Activated naive CD8-positive, alpha-beta T cell treated with anti-CD3 and anti-CD28 coated beads, Interleukin-2, amount 50 U/mL, for 16 hours (primary cell): ENCODE measurements at places on chromosomes 5 and 9.

DNA sequence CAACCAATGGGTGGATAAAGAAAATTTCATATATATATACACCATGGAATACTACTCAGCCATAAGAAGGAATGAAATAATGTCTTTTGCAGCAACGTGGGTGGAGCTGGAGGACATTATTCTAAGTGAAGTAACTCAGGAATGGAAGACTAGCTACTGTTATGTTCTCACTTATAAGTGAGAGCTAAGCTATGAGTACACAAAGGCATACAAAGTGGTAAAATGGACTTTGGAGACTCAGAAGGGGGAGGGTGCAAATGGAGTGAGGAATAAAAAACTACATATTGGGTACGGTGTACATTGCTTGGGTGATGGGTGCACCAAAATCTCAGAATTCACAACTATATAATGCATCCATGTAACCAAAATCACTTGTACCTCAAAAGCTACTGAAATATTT, 67.2 kb upstream of the RUSC2 start:
- no peak for DNase-seq

DNA sequence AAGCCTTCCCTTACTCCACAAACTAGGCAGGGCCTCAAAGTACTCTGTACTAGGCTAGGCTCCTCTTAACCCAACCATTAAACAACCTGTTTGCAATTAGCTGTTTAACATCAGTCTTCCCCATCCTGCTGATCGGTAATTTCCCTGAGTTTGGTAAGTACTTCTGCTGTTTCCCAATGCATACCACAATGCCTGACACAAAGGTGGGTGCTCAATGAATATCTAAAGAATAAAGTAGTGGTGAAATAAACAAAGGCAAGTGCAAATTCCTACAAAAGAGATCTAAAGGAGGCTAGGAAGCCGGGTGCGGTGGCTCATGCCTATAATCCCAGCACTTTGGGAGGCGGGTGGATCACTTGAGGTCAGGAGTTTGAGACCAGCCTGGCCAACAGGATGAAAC, 25.0 kb downstream of the FBXW2 start:
- DNase-seq = no peak

DNA sequence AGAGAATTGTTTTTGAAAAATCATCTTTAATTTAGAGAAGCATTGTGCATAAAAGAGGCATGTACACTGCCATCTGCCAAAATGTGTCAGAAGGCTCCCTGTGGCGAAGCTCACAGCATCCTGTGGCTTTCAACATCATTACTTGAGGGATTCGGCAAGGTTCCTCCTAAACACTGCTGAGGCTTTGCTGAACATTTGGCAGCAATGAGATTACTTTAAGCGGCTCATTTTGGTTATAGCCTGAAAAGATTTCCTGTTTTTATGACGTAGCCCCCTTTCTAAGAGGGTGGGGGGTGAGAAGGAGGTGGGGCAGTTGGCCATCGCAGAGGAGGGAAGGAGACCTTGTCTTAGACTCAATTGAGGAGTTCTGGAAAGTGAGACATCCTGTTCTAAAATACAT, 469.4 kb downstream of the RASEF start:
- DNase-seq = no peak

DNA sequence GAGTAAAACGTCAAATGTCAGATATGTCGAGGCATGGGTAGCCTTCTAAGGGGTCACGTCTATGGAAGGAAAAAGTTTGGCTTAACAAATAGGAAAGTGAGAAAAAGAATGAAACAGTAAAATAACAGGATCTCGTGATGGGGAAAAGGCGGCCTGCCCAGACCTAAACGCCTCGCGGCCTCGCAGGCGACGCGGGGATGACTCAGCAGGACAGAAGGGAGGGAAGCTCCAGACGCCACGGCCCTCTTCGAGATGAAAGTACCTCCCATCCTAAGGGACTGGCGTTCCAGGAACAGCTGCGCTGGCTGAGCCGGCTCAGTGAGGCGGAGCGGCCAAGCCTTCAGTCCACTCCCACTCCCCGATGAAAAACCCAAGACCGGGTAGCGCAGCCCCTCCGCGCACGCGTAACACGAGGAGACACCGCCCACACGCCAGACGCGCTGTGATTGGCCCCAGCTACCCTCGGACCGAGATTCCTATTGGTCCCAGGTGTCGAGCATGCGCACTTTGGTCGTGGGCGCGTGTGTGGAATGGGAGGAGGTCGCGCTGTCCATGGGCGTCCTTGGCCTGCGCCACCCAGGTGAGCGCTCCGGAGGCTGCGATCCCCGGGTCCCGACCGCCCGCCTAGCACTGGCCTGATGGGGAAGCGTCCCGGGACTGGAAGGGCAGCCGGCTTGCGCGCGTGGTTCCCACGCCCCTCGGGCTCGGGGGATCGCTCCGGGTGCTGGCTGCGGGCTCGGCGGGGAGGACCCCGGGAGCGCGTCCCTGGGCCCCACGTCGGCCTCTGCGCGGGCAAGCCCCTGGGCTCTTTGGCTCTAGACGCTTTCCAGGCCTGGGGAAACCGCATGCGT, 588.5 kb downstream of the MTRR start:
- DNase-seq = peak; percentile 72

GRCh38 chr5:97338729-97339128, 155.7 kb upstream of the RIOK2 start:
- DNase-seq = no peak

DNA sequence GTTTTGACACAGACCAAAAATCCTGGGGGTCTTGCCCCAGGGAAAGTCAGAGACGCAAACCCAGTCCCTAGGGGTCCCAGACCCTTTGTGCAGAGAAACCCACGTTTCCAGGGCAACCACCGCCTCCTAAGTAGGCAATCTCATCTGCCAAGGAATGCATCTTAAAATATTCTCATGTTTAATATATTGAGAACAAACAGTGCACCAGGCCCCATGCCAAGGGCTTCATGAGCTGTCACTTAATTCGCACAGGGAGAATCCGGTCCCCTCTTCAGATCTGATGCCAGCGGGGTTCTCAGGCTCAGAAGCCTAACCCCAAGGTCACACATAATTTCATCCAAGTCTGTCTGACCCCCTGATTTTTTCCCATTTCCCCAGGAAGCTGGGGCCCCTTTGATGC, 28.8 kb downstream of the CPLX2 start:
- DNase-seq = no peak

DNA sequence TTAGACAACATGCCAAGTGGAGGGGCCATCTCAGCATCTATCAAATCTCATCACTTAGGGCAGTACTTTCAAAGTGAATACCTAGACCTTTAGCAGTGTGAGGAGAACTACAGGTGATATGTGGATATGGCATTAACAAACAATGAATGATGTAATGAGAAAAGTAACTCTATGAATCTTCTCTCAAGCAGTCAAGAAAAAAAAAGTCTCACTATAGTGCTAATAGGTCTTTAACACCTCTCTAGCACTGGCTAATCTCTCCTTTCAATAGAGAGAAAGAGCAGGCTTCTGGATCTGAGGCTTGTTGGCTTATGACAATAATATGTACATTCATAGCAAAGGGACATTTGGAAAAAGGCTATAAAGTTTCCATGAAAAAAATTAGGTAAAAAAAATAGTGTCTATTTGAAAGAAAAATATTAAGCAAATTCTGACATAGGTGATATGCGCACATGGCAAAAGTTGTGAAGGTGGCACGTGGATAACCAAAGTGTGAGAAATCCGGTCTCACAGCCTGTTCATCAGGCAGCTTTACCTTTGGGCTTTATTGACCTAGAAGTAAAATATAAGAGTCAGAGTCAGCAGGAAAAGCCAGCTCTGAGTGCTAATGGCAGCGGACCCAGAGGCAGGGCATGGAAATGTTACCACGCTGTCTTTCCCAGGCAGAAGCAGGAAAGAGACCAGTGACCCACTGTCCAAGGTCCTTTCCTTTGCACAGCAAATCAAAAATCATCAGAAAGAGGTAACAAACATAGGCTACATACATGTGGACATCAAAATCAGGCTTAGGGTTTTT, 203.4 kb downstream of the EFNA5 start:
- DNase-seq = no peak

GRCh38 chr5:3510642-3511417, 84.8 kb upstream of the IRX1 start:
- no peak for DNase-seq

- no peak for DNase-seq
Observed at GRCh38 chr5:80654054-80654390, 430 bp upstream of the MSH3 start.

- DNase-seq = no peak
Observed at GRCh38 chr9:120915854-120916470, 10.6 kb downstream of the TRAF1 start.

GRCh38 chr5:165579911-165580310, 2074.5 kb downstream of the MAT2B start:
- no peak for DNase-seq

DNA sequence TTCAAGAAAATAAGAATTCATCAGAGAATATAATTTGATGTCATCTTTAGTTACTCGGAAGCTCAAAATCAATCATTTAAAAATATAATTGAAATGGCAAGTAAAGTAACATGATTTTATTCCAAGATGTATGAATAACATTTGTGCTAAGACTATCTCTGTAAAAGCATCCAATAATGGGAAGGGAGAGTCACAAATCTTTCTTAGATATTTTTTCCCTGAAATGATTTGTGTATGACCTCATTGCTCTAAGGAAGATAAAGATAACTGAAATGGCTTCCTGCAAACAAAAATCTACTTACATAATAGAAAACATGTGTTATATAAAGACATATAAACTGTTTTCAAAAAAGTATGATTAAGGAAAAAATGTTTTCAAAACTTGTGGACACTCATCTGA, 97.4 kb upstream of the FGF10 start:
- no peak for DNase-seq

DNA sequence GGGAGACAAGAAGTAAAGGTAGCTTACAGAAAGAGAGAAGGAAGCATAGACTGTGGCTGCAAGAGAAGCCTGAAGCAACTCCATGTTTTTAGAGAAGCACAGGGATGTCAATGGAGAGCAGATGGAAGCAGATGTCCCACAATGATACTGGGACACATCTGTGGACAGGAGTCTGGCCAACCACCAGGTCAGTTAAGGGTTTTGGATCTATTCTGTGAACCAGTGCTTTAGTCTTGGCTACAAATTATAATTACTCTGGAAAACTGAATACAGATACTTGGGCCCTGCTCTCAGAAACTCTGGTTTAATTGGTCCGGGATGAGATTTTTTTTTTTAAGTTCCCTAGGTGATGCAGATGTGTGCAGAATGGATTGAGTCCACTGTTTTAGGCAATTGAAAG, 592.8 kb downstream of the CSNK1G3 start:
- no peak for DNase-seq

GRCh38 chr9:132031467-132032237, 48.0 kb downstream of the MED27 start:
- DNase-seq = no peak

- no peak for DNase-seq
Observed at GRCh38 chr5:94632024-94632423, 13.6 kb downstream of the SLF1 start.

DNA sequence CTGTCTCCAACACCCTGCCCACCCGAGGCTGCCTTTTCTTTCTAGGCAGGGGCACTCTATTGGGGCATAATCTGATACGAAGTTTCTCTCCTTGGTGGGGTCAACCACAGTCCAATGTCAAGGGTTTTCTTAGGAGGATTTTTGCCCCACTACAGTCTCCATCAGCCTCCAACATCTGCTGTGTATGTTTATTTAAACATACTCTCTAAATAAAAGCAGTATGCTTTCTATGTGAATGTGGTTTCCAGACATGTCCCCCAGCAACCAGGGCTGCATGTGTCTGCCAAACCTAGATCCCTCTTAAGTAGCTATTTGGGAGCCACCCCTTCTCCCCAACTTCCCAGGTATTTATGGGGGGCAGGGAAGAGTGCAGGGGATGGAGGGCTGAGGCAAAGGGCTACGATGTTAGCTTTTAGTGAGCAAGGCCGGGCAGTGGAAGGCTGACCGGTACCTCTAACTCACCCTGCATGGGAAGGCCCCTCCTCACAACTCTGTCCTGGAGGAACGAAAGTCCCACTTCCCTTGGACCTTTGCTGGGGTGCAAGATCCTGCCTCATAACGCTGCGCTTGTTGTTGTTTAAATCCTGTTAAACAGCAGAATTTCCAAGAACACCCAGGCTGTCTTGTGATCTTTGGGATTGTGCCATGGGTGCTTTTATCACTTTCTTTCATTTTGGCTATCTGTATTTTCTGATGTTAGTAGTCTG, 75.4 kb downstream of the NREP start:
- no peak for DNase-seq

DNA sequence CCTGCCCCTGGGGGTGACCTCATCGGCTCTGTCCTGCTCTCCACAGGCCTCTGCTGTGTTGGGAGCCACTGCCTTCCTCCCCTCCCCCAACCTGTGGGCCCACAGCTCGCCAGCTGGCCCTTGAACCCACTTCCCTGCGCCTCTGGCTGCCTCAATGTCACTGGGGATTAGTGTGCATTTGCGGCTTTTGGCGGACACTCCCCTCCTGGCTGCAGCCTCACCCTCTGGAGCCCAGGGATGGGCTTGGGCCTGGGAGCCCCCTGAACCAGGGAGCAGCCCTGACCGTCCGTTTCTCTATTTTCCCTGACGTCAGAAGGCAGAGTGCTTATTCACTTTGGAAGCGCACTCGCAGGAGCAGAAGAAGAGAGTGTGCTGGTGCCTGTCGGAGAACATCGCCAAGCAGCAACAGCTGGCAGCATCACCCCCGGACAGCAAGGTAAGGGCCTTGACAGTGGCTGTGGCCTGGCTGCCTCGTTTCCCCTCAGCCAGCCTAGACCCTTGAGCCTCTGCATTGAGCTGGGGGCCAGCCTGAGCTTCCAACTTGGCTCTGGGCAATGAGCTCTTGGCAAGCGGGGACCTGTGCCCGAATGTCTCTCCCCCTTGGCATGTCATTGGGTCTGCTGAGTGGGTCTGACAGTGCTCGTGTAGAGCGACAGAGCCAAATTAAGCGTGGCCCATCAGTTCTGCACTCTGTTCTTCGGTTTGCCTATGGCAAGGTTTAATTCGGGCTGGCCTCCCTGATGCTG, 73.1 kb downstream of the RGS3 start:
- DNase-seq = no peak

DNA sequence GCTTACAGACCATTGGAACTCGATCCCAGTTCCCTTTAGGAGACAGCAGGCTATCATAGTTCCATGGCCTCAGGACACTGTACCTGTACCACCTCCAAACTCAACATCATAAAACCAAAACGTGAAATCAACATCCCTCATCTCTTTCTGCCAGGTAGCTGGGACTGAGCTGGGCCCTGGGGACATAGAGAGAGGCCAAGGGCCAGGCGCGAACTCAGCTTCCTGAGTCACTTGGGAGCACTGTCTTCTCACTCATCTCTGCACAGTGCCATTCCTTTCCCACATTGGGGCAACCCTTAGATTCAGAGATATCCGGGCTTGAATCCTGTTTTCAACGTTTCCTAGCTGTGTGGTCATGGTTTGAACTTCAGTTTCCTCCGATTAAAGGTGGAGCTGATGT, 12.2 kb downstream of the DAB2IP start:
- DNase-seq = no peak

GRCh38 chr5:106637275-106637674, 1033.5 kb downstream of the EFNA5 start:
- no peak for DNase-seq

DNA sequence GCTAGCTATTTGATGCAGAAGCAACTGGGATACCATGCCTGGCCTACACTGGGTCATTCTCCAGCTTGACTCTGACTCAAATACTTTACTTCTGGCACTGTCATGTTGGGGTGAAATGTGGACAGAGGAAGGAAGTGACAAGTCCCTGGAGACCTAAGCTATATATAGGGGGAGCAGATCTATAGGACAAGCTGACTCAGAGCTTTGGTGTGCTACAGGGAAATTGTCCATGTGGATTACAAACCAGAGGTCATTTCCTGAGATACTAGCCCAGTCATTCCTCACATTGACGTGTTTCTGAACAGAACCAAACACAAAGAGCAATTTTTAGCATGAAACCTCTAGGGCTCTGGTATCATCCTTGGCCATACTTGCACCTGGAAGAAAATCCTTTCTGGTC, 531.6 kb upstream of the CLINT1 start:
- no peak for DNase-seq
